Naive thymus-derived CD8-positive, alpha-beta T cell (primary cell): ENCODE measurements at places on chromosomes 16 and 17. TPM values are rescaled to one million over a fixed set of nuclear protein-coding genes. Genes with fewer than 3 reads are reported as not detected.

- no peak for DNase-seq
Observed at GRCh38 chr17:33749171-33749570, 456.1 kb upstream of the ASIC2 start.

The LPO gene
- polyA plus RNA-seq, result not detected

The IGFBP4 gene
- polyA plus RNA-seq, result not detected

DNA sequence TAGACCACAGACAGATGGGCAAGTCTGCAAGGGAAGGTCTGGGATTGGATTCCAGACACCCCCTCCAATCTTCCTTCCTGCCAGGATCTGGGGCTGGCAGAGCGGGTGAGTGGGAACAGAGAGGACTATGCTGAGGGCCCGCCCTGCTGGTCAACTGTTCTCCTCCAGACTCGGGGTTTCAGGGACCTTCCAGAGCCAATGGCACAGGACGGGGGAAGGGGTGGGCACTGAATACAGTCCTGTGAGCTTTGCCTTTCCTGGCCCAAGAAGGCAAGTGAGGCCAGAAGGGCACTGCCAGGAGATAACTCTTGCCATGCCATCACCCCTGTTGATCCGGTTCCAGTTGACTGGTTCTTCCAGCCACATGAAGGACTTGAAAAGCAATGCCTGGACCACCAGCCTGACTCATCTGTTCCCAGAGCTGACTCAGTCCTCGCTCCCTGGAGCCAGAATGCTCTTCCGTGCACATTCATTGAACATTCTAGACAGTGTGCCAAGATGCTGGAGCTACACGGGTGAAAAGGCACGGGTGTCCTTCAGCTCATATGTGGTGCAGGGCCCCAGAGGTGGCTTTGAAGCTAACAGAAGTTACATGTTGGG is 533 bp upstream of the MEFV start:
- DNase-seq, result no peak

- peak; percentile 36 for DNase-seq
Observed at GRCh38 chr17:58200024-58200633, 7.6 kb downstream of the EPX start.

DNA sequence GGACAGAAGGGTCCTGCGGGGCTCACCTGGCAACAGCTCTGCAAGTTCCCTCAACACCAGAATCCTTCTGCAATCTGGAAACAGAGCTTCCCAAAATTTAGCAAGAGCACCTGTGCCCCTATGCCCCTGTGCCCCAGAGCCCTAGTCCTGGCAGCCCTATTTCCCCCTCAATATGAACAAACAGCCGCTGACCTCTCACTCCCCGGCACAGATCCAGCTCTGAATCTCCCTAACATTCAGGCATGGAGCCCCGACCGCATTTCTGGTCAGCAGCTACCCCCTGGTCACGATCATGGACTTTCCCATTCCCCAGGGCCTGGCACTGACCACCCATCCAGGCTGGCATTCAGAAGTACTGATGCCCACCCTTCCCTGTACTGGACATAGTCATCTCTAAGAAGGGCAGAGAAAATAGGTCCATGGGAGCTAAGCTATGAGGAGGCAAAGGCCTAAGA is 110.8 kb upstream of the SMURF2 start:
- no peak for DNase-seq

- DNase-seq, result no peak
Observed at GRCh38 chr16:85136702-85137322, 24.5 kb upstream of the CIBAR2 start.

- no peak for DNase-seq
Observed at GRCh38 chr17:2064520-2064971, 9.6 kb downstream of the HIC1 start.

GRCh38 chr17:64183815-64184214 is 53.9 kb upstream of the ERN1 start:
- no peak for DNase-seq

DNA sequence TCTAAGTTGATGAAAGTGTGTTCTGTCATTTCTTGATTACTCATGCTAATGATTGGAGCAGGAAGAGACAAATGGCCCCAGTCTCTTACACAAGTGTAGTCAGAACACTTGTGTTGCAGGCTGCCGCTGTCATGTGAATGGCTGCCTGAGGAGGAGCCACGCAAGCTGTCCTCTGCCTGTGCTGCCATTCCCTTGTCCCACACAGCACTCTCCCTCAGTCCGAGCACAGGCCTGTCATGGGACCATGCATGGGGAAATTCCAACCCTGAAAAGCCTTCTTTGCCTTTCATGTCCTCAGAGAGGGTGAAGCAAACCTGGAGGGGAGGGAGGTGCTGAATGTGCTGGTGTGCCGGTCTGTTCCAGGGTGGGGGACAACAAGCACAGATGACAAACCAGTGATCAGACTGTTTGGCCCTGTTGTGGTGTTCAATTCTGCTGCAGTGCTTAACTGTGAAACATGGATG is 109.4 kb downstream of the MRTFB start:
- no peak for DNase-seq

The RHBDL1 gene
- not detected for polyA plus RNA-seq

DNA sequence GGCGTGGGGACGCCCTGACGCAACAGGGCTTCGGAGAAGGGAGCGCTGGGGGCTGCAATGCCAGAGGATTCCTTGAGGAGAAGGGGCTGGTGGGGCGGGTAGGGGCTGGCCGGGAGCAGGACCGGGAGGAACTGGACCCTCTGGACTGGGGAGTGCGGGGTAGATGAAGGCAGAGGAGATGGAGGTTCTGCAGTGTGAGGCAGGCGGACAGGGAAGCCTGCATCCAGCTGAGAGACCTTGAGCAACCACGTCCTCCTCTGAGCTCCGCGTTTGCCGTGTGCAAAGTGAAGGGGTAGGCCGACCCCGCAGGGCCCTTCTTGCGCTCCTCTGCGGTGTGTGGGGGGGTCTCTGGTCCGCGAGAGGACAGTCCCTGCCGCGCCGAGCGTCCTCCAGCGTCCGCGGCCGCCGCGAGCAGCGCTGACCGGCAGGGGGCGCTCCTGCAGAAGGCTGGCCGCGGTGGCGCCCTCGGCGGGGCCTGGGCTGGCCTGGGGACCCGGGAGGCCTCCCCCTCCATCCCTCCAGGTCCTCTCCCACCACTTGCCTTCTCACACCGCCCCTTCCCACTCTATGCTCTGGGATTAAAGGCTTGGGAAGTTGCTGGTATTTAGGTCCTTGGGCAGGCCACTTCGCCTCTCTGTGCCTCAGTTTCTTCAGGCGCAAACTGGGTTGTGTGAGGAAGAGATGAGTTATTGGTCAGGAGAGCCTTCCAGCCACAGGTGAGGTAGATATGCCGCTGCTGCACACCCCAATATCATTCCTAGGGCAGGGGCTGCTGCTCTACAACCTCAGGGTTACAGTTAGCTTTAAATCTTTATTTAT is 9.6 kb upstream of the WNT9B start:
- no peak for DNase-seq

- DNase-seq, result no peak
Observed at GRCh38 chr16:1481906-1482835, 6.6 kb downstream of the PTX4 start.

The PPY gene
- polyA plus RNA-seq, result not detected

DNA sequence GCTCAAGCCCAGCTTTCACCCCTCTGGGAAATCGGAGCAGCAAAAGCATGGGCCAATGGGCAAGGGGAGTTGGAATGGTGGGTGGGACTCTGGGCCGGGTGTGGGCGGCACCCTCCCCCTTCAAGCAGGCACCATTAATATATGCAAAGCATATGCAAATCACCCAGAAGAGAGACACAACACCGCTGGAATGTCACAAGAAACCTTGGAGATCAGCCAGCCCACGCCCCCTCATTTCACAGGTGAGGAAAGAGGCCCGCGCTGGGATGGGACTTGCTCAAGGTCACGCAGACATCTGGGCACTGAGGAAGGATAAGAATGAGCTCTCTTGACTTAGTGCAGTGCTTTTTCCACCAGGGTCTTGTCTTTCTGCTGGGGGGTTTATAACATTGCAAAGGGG is 4.8 kb downstream of the SRCIN1 start:
- DNase-seq, result no peak

DNA sequence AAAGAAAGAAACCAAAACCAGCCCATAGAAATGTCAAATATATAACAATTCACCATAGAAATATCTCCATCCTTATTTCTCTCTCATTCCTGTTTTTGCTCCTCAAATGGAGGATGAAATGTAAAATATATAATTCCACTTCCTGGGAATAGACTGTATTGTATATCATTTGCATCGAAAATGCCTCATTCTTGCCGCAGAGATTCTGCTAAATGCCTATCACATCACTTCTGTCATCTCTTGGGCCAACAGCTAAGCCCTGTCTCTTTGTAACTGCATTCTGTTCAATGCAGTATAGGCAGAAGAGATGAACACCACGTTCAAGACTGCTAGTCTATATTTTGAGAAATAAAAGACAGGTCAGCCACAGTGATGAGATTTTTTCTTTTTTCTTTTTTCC is 956.3 kb upstream of the SOX9 start:
- no peak for DNase-seq

DNA sequence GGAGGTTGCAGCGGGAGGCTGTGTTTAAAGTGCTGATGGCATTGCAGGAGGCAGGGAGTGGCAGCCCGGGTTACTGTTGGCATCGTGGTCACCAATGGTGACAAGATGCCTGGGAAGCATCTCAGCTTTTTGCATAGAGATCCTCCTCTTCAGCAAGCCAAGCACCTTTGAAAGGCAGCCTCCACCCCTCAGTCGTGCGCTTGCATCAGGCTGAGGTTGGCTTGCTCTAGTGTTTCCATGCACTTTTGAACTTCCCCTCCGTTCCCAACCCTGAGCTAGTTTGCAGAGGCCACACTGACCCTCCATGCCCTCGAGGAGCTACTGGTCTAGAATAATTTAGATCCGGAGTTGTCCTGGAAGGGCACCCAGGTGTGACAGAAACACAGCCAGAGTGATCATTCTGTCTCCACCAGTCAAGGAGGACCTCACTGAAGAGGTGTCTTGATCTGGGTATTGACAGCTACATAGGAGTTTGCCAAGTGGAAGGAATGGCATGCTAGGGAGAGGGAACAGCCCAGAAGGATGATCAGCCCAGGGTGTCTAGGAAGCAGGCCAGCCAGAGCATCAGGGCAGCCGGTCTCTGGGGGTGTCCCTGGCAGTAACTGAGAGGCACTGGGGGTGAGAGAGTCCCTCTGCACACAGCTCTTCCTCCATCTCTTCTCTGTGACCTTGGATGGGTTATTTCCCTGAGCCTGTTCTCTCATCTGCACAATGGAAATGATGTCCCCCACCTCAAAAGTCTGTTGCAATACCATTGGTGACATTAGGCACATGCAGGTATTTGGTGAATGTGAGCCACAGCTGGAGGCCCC is 7.7 kb downstream of the BEAN1 start:
- no peak for DNase-seq

- no peak for DNase-seq
Observed at GRCh38 chr17:957856-958421, 21.6 kb downstream of the NXN start.

- DNase-seq, result no peak
Observed at GRCh38 chr17:57665128-57665527, 80.0 kb downstream of the CCDC182 start.

- no peak for DNase-seq
Observed at GRCh38 chr16:68093816-68094613, 8.8 kb downstream of the NFATC3 start.

GRCh38 chr17:30421592-30421991 is 42.9 kb downstream of the CPD start:
- DNase-seq, result no peak

- no peak for DNase-seq
Observed at GRCh38 chr17:35717475-35717874, 14.0 kb upstream of the RASL10B start.

- DNase-seq, result no peak
Observed at GRCh38 chr17:82703935-82704865, 5.7 kb upstream of the RAB40B start.

The NPIPB9 gene
- polyA plus RNA-seq, result 0.53 TPM
